ENCODE measurements at places on chromosomes 12 and 14. TPM values are rescaled to one million over a fixed set of nuclear protein-coding genes. Genes with fewer than 3 reads are reported as not detected.

Gene RPS6KL1
- total RNA-seq: 1.2 TPM

Gene DPPA3
- not detected for total RNA-seq

Gene TMEM121
- total RNA-seq: 8.0 TPM

Gene AVPR1A
- not detected for total RNA-seq

Gene PLXNC1
- total RNA-seq: 86.9 TPM

Gene NINJ2
- 1.3 TPM for total RNA-seq

Gene SOX5
- 16.4 TPM for total RNA-seq

Gene ZNF740
- total RNA-seq: 16.8 TPM

Gene PRKAB1
- total RNA-seq: 14.6 TPM

Gene PLCZ1
- not detected for total RNA-seq

Gene GNPNAT1
- 16.7 TPM for total RNA-seq

Gene AP4S1
- 5.4 TPM for total RNA-seq

Gene GARIN6
- total RNA-seq: not detected

Gene PTPRB
- 0.66 TPM for total RNA-seq

Gene LIN7A
- 9.5 TPM for total RNA-seq
